ENCODE measurements at places on chromosomes 7 and 10.

DNA sequence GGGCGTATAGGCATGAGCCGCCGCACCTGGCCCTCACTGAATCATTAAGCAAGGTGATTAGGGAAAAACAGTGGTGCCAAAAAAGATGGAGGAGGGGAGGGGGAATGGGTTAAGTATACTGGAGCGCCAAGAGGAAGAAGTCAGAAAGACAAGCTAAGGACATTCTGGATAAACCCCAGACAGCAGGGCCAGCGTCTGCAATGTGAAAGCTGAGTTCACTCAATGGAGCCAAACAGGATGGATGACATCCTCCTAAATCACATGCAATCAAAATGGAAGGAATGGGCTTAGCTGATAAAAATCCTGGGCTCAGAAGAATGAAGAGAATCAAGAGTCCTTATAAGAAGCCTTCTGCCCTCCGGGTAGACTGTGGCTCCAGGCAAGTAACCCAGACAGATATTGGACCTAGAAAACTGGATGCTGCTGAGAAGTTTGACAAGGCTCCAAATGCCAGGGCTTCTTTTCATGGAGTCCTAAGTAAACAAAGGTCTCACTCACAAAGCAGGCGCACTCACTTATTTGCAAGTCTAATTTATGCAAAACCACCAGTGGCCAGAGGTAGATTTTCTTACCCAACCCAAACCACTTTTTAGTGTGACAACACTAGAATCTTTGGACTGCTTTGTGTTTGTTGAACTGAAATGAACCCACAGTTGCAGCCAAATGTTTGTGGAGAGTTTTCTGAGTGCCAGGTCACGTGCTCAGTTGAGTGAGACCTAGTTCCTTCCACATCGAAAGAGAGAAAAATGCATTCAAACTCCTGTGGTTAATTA lies 519.1 kb upstream of the AUTS2 start:
- DNase-seq, result no peak

- no peak for DNase-seq
These were observed 107.7 kb upstream of the TMEM168 start for GRCh38 chr7:112897839-112898431.

GRCh38 chr10:72765051-72765745 lies 73.3 kb downstream of the MCU start:
- DNase-seq, result no peak

DNA sequence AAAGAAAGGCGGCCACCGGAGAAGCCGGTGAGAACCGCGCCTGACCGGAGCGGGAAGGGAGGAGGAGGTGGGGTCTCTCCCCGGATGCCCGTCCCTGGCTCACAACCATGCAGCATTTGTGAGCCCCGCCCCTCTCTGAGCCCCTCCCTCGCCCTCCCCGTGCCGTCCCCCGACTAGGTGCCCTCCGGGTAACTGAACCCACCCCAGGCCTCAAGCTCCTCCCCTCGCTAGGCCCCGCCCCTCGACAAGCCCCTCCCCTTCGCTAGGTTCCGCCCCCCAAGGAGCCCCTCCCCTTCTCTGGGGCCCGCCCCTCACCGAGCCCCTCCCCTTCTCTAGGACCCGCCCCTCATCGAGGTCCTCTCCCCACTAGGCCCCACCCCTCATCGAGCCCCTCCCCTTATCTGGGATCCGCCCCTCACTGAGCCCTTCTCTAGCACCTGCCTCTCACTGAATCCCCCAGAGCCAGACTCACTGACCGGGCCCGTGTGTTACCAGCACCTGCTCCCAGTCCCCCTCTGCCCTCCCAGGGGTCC lies 42.2 kb upstream of the HSPB1 start:
- DNase-seq, result peak; percentile 39

DNA sequence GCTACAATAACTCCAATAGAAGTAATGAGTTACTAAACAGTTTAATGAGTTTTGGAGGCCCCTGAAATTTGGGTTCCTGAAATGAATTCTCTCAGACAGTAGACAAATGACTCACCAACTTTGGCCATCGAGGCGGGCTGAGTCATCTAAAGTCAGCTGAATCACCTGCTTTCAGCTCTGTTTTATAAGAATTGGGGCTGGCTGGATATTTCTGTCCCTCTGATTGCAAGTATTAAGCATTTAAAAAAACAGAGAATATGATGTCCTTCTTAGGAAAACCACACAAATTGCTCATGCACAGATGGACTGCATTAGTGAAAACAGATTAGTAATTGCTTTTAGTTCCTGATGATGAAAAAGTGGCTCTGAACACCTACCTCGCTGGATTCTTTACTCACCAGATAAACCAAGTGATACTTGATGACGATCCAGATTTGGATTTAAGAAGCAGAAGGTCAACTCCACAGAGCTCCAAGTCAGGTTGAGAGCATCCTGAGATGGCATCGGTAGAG lies 59.1 kb downstream of the ZNF365 start:
- DNase-seq, result peak; percentile 51

DNA sequence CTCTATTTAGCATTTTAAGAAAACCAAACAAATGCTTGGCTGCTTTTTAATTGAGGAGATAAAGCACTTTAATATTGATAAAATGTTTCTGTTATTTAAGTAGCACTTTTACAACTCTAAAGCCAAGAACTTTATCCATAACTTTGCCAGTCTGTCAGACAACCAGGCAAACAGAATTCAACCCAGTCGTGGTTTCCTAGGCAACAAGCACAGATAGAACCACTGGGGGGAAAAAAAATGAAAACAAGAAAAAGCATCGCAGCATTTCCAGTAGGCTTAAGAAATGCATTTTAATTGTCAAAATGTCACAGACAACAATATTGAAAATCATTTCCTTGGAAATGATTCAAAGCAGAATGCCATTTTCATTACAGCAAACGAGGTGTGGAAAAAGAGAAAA lies 323.4 kb downstream of the PARD3 start:
- DNase-seq, result no peak

DNA sequence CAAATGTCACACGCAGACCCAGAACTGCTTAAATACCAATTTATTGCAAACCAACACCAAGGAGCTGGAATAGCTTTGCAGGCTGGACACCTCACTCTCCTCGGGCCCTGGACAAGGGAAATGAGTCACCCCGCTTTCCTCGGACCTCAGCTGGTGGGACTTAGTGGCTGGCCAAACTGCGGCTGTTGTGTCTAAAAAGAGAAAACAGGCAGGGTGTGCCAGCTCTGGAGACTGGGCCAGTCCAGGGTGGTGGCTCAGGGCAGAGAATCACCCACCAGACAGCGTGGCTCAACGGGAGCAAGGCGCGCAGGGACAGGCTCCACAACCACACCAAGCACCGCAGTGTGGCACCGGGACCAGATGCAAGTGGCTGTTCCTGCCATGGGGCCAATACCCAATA lies 58.2 kb upstream of the CAMK2B start:
- DNase-seq, result no peak

- no peak for DNase-seq
These were observed 3.6 kb downstream of the R3HCC1L start for GRCh38 chr10:98138031-98138430.

- no peak for DNase-seq
These were observed 107.4 kb downstream of the UBE2H start for GRCh38 chr7:129845178-129845971.

- no peak for DNase-seq
These were observed 68.0 kb upstream of the TNS3 start for GRCh38 chr7:47649919-47650318.

GRCh38 chr7:80440883-80441282 lies 71.0 kb downstream of the GNAT3 start:
- DNase-seq, result no peak

DNA sequence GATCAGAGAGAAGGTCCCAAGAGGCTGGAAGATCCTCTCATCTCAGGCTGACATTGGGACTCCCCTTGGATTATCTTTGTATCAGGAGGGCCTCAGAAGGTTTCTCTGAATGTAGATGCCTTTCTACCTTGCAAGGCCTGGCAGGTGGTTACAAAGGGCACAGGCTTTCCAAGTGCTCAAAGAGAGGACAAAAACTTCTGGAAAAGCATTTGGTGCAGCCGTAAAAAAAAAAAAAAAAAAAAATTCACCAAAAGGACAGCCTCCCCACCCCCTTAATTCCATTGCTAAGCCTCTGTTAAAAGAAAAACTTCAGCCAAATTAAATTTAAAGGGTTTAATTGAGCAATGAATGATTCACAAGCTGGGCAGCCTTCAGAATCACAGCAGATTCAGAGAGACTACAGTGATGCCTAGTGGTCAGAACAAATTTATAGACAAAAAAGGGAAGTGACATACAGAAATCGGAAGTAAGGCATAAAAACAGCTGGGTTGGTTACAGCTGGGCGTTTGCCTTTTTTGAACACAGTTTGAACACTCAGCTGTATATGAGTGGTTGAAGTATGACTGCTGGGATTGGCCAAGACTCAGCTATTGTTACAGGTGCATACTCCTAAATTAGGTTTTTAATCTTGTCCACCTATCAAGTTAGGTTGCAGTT lies 42.5 kb upstream of the LRGUK start:
- DNase-seq, result no peak

DNA sequence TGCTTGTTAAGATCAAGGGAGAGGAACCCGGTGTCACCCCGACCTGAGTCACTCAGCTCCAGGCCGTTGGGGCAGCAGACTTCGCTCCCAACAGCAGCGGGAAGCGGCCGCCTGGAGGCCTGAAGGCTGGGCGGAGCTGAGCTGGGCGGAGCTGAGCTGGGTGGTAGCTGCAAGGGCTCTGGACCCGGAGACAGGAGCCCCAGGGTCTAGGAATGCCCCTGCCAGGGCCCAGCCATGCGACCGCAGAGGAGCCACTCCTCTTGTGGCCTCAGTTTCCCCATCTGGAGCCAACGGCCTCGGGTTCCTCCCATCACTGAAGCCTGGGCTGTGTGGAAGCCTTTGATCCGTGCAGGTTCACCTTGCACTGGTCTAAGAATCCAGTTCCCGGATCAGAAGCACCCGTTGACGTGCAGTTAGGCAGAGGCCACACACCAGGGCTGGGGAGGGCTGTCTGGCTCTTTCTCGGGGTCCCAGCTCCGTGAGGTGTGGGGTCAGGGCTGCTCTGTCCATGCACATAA lies 21.9 kb upstream of the DPYSL4 start:
- DNase-seq, result no peak

DNA sequence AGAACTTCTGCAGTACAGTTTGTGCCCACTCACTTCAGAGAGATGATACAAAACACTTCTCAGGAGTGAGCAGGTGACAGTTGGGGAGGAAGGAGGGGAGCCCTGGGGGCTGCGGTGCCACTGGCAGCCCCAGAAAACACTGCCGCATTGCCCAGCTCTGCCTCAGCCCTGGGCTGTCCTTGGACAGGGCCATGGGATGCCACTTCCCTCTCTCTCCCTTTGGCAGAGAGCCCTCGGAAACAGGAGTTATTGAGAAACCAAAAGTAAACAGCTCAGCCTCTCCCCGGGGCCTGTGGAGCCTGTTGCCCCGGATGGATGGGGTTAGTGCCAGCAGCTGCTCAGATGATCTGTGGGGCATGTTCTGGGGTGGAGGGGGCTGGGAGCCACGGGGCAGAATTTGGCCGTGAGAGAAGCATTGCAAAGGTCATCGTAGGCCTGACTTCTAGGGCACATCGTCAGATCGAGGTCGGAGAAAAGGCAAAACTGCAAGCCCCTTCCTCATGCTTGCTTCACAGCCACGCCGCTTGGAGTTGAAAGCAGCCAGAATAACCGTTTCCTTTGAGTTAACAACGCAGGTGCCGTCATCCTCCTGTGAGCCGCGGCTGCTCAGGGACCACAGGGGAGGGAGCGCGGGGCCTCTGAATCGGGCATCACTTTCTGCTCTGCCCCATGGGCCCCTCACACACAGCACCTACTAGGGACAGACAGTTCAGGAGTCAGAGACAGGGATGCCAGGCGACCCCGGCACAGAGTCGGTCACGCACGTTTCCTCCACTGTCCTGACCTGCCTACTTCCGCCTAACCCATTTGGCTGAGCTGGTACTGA lies 256.4 kb downstream of the CAMK1D start:
- DNase-seq, result peak; percentile 23

- DNase-seq, result no peak
These were observed 18.8 kb upstream of the SLC35G1 start for GRCh38 chr10:93875032-93875358.

DNA sequence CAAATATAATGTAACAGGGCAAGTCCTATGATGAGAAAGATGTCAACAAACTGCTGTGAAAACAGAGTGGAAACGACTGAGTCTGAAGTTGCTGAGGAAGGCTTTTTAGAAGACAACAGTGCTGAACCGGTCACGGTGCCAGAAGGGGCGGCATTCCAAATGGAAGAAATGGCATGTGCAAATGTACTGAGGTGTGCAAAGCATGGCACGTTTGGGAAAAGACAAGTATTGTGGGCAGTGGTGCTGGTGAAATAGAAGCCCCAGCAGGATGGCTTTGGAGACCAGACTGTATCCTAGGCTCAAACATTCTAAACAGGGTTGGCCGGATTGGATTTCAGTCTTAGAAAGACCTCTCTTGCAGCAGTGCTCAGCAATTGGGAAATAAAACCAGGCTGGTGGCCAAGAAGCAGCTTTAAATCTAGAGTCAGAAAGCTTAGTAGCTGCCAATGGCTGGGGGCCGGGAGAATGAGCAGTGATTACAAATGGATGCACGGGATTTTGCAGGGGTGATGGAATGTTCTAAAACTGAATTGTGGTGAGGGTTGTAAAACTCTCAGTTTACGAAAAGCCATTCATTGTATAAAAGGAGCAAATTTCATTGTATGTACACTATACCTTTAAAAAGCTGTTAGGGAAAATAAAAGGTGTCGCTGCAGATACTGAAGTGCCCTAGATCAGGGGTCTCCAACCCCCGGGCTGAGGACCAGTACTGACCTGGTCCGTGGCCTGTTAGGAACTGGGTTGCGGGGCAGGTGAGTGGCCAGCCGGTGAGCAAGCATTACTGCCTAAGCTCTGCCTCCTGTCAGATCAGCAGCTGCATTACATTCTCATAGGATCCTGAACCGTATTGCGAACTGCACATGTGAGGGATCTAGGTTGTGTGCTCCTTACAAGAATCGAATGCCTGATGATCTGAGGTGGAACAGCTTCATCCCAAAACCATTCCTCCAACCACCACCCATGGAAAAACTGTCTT lies 141.6 kb downstream of the HIBADH start:
- DNase-seq, result no peak

- DNase-seq, result no peak
These were observed 110.2 kb downstream of the COL13A1 start for GRCh38 chr10:69911613-69912528.

- no peak for DNase-seq
These were observed 2.3 kb downstream of the CREB3L2 start for GRCh38 chr7:137999496-138000080.

DNA sequence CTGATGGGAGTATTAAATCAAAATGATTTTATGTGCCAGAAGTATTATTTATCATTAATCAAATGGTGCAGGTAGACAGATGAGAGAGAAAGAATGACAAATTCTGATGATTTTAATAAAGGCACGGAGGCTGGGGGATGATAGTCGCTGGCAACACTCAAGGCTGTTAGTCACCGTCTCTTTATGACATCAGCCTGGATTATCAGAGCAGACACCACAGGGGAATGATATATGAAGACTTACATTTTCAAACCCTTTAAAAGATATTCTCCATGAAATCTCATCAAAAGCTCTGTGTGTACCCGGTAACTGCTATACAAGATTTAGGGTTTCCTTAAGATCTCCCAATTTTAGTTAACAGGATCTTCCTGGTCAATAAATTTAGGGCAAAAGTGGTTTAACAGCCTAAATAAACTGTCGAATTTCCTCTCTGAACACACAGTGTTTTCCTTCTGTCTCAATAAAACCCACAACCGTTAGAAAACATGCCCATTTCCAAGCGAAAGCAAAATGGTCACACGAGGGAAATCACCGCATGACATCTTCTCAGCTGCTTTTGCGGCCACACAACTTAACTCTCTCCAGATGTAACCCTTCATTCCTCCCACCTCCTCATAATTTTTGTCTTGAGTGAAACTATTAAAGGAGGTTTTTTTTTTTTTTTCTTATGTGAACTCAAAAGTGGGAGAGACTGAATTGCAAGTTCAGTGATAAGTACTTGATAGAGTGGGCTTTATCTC lies 133.2 kb upstream of the FAM171A1 start:
- no peak for DNase-seq

Measured in activated T-cell treated with anti-CD3 and anti-CD28 coated beads for 48 hours (primary cell).